ENCODE measurements at places on chromosomes 7 and 10.

- DNase-seq, result peak; percentile 92
Measured at GRCh38 chr7:3164380-3164792, 120.7 kb upstream of the CARD11 start.

- DNase-seq, result peak; percentile 61
Measured at GRCh38 chr7:101817471-101818286, at the start of gene CUX1. Gene CUX1, plus strand, starts transcription at chr7:101817626. Its CDS starts 14 bp downstream, at chr7:101817640.

DNA sequence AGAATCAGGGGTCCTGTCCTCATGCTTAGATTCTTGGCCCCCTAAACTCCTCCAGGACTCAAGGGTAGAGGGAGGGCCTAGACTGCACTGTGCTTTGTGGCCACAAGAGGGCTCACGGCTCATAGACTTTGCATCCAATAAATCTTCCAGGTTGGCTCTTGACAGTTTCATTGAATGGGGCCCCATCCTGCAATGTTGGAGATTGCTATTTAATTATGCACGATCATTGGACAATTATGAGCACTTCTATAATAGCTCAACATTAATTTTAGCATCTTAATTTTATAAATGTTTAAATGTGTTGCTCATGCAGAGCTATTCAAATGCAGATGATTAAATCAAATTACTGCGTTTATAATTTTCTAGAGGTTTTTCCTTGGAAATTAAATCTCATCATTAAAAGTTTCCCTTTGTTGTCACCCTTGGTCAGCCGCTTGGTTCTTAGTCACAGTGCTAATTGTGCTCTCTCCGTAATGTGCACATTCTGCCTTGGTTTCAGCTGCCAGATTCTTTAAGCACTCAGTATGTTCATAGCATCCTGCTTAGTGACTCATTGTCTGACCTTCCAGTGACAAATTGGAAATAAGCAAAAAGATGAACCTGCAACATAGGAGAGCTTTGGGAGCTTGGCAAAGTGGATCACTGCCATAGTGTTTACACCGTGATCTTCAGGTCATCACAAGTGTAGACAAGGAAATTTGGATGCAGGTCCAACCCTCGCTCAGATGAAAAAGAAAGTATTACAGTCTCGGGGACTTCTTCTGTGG lies 33.4 kb upstream of the PLPP4 start:
- peak; percentile 69 for DNase-seq

- DNase-seq, result no peak
Measured at GRCh38 chr10:119546009-119546408, 3.5 kb upstream of the RGS10 start.

DNA sequence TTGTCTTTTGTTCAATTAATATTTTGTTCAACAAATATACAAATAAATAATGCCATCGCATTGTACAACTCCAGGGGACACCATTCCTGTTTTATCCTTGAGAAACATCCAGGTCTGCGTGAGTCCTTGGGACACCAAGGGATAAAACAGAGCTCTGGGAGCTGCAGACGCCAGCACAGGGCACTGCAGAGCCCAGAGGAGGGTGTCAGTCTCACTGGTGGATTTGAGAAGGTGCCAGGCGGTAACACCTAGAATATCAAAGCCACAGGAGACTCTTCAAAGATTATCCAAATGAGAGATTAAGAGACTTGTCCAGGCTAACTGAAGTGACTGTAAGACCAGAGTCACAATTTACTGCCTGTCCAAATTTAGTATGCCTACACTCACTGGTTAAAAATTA lies 55.3 kb downstream of the TEX36 start:
- DNase-seq, result no peak

GRCh38 chr10:126691456-126691855 lies 21.0 kb upstream of the C10orf90 start:
- DNase-seq, result peak; percentile 35

GRCh38 chr10:31694929-31695837 lies 233.4 kb downstream of the ARHGAP12 start:
- DNase-seq, result no peak

DNA sequence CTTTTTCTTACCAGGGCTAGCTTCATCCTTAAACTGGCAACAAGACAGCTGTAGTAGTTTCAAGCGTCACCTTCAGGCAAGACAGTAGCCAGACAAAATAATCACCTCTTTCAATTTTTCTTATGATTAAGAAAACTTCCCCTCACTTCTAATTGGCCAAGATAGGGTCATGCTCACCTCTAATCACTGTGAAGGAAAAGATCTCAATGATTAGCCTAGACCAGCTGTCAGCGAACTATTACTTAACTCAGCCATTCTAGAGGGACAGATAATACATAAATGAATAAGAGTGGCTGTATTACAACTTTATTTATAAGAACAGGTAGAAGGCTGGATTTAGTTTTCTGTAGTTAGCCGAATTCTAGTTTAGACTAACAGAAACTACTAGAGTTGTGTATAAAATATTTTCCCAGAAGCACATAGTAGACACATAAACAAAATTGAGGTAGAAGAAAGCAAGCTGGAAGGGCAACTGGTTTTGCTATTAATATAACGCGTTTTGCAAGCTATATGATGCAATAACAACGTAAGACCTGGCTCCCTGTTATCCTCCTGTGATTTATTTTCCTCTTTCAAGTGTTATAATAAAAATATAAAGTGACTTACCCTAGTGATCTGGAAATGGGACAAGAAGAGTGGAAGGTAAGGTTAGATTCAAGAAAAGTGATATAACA lies 64.3 kb downstream of the ELAPOR2 start:
- no peak for DNase-seq

- DNase-seq, result no peak
Measured at GRCh38 chr10:16780338-16780880, 36.8 kb downstream of the RSU1 start.

Measured in islet precursor cell (in vitro differentiated cells).